ENCODE measurements at places on chromosomes 6 and 20. TPM values are rescaled to one million over a fixed set of nuclear protein-coding genes. Genes with fewer than 3 reads are reported as not detected.
A peak's percentile ranks its signal among the peaks of the same experiment; 100 is the strongest.

- DNase-seq, result no peak
- no peaks in the 10 kb centered on the region for H3K4me1 ChIP-seq
- H3K36me3 ChIP-seq, result no peaks in the 10 kb centered on the region
Observed at GRCh38 chr6:12249541-12250382, 40.4 kb upstream of the EDN1 start.

- peak overlapping the region; percentile 62 for H3K4me3 ChIP-seq
- peak overlapping the region; percentile 94 for H3K27ac ChIP-seq
- H3K36me3 ChIP-seq, result no peaks in the 10 kb centered on the region
- H3K4me1 ChIP-seq, result peaks cover 9% of the 10 kb centered on the region
- DNase-seq, result peak; percentile 76
- no peaks in the 10 kb centered on the region for H3K27me3 ChIP-seq
Observed at GRCh38 chr6:2970753-2971419, 481 bp downstream of the SERPINB6 start.

DNA sequence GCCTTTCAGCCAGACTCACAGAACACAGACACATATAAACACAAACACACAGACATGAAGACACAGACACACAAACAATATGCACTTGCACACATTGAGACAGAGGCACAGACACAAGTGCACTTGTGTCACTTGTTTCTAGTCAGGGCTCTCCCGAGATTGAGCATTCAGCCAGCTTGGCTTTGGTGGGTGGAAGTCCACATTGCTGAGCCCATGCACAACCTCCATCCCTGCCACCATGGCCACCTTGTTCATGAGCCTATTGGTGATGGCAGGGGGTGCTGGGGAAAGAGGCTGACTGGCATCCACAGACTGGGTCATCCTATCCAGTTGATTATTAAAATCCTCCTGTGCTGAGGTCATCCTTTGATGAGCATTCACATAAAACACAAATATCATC is 11.5 kb upstream of the CST7 start:
- H3K4me1 ChIP-seq, result no peaks in the 10 kb centered on the region
- no peaks in the 10 kb centered on the region for H3K36me3 ChIP-seq
- H3K27ac ChIP-seq, result no peak overlapping the region
- no peaks in the 10 kb centered on the region for H3K27me3 ChIP-seq

DNA sequence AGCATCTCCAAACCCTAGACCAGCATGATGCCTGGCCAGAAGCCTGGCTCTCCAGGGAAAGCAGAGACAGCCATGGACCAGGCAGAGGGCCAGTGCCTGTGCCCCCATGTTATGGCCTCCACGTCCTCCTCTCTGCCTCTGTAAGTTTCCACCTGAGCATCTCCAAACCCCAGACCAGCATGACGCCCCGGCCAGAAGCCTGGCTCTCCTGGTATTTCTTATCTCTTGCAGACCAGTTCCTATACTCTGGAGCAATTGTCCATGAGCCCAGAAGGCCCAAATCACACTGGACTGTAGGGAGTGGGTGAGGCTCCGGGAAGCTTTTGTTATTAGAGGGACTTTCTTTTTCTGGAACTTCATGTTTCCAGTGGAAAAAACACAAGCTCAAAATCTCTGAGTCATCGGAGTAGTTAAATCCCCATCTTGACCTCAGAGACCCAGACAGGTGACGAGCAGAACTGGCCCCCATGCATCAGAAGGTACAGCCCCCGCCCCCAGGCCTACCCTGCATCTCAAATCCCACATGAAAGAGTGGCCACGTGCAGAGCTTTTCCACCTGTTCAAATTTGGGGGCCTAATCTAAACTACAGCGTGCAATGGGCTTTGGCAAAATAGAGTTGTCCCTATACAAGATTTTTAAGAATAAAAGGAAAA is 110.2 kb upstream of the FOXQ1 start:
- no peak overlapping the region for H3K4me3 ChIP-seq
- no peak for DNase-seq
- no peak overlapping the region for H3K27ac ChIP-seq
- peaks cover 7% of the 10 kb centered on the region for H3K27me3 ChIP-seq
- no peaks in the 10 kb centered on the region for H3K4me1 ChIP-seq

The C6orf58 gene
- 0.60 TPM for polyA plus RNA-seq
